ENCODE measurements at places on chromosomes 4 and X.

- DNase-seq = peak; percentile 25
Measured at GRCh38 chr4:89640620-89641366, 196.2 kb downstream of the SNCA start.

DNA sequence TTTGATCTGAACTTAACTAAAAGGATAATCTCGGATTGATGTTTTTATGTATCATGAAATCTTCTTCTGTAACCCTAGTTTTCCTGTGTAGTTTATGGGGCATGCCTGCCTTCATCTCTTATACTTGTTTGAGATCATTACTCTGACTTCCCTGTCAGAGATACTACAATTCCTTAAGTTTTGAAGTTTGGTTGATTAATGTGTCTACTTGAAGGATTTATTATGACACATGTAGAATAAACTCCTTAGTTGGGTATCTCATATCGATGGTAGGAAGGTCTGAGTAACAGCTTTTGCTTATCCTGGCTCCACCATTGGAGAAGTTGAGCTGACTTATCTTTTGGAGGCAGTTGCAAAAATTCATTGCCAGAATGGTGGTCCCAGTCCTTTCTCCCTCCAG is 46.7 kb downstream of the WWC2 start:
- no peak for DNase-seq

- no peak for DNase-seq
Measured at GRCh38 chr4:151013491-151013890, 1.6 kb downstream of the LRBA start.

GRCh38 chrX:2719774-2720447 is 28.8 kb downstream of the CD99 start:
- DNase-seq = no peak

DNA sequence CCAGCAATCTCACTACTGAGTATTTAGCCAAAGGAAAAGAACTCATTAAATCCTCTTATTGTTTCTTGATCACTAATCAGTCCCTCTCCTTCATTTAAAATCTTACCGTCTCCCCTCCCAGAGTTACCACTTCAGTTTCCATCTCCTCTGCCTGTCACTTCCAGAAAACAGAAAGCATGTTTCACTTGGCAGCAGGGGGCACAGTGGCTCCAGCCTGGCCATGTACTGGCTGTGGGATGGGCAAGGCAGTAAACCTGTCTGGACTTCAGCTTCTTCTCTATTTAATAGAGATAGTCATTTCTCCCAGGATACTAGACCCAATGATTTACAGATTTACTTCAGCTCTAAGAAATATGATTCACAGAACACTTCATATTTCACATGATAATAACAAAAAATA is 63.2 kb downstream of the CD40LG start:
- DNase-seq = peak; percentile 7

GRCh38 chr4:158667651-158668198 is 4.0 kb downstream of the C4orf46 start:
- peak; percentile 7 for DNase-seq

DNA sequence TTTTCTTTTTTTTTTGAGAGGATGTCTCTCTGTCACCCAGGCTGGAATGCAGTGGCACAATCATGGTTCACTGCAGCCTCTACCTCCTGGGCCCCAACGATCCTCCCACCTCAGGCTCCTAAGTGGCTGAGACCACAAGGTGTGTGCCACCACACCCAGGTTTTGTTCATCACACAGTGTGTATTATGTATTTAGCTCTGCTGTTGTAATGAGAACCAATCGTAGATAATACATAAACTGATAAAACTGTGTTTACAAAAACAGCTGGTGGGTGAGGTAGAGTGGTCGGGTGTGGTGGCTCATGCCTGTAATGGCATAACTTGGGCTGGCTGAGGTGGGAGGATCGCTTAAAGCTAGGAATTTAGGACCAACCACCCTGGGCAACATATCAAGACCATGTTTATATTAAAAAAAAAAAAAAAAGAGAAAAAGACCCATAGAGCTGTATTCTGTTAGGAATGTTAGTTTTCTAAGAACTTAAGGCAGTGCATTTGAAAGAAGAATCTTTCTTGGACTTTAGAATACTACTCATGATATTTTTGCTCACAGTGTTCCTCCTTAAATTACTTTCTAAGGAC is 34.9 kb downstream of the POLR2B start:
- no peak for DNase-seq

DNA sequence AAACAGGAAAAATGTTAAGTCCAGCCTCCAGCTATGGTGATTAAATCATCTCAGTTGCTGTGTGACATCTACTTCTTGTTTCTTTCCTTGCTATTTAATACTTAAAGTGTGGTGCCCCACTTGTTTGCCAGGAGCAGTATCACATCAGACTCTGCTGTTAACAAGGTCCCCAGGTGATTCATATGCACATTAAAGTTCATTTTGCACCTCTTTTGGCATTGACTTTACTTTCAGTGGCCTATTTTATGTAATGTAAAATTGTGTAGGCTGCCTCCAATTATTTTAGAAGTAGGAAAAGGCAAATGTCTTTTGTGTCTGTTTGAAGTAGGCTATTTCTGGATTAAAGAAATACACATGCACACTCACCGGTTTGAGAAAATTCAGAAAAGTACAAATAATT is 47.5 kb downstream of the CPE start:
- no peak for DNase-seq

- no peak for DNase-seq
Measured at GRCh38 chr4:154164931-154165839, 326.4 kb downstream of the DCHS2 start.

- no peak for DNase-seq
Measured at GRCh38 chr4:8872402-8873291, 1.0 kb upstream of the HMX1 start.

GRCh38 chr4:31272331-31273061 is 552.3 kb downstream of the PCDH7 start:
- no peak for DNase-seq

- DNase-seq = no peak
Measured at GRCh38 chr4:3759236-3759635, 6.9 kb upstream of the ADRA2C start.

DNA sequence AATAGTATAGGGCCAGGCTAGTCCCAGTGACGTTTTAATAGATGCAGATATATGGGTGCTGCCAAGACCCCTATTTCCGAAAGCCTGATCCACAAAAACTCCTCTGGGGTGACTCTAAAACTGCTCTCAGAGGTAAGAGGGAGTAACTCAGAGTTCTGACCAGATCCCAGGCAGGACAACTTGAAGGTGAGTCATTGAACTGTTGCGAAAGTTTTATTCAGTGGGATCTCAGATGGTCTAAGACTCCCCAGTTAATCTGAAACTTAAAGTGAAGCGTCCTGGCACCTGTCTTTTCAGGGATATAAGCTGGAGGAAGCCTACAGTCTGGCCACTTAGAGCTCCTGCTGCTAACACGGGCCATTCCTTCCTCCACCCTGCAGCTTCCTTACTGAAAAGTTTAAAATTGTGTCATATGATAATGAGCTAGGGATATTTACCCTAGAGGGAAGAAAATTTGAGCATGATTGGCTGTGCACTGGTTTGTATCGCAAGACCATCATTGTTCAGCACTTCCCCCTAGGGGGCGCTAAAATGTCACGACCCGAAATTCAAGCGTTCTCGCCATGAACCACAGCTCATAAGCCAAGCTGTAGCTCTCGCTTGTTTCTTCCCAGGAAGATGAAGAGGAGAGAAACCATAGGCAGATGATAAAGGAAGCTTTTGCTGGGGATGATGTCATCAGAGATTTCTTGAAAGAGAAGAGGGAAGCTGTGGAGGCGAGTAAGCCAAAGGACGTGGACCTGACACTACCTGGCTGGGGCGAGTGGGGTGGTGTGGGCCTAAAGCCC is 19.5 kb downstream of the UTP14A start:
- peak; percentile 82 for DNase-seq

DNA sequence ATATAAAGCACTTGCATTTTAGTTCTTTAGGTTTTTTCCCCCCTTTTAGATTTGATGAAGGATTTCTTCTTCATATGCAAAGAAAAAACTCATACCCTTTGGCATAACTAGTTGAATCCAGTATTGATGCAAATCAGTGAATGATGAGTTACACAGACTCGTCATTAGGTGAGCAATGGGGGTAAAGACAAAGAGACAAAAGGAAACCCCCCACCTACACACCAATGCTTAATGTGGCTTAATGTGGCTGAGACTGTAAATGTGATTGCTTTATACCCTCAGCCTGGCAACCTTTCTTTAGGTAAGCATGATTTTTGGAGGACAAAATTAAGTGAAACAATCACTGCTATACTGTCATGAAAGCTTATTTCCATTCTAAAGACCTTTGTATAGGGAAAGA is 39.5 kb downstream of the CD40LG start:
- no peak for DNase-seq

GRCh38 chrX:129652565-129653169 is 2.1 kb downstream of the APLN start:
- DNase-seq = peak; percentile 56

DNA sequence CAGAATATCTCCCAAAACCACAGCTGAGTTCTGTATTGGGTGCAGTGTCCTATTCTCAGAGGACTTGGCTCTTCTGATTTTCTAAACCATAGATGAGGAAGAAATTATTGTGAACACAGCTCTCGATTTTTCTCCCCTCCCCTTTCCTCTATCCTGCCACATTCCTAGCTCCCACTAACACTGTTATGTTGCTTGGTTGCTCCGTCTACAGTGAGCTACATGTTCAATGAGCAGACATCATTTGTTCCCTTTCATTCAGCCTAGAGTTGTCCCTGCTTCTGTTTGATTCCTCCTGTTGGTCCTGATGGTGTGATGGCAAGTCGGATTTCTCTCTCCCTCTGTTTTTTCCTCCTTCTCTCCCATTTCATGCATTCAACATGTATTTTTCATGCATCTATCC is 65.9 kb downstream of the DIPK2B start:
- DNase-seq = no peak

- DNase-seq = no peak
Measured at GRCh38 chrX:49111791-49112190, 11.7 kb downstream of the GPKOW start.

DNA sequence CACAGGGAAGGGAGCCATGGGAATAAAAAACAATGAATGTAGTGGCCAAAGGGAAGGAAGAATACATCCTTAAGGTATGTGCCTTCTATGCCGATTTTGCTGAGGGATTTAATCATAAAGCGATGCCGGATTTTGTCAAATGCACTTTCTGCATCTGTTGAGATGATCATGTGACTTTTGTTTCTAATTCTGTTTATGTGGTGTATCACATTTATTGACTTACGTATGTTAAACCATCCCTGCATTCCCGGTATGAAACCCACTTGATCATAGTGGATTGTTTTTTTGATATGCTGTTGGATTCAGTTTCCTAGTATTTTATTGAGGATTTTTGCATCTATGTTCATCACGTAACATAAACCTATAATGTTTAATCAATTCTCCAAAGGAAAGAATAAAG is 60.0 kb downstream of the SSX7 start:
- no peak for DNase-seq

DNA sequence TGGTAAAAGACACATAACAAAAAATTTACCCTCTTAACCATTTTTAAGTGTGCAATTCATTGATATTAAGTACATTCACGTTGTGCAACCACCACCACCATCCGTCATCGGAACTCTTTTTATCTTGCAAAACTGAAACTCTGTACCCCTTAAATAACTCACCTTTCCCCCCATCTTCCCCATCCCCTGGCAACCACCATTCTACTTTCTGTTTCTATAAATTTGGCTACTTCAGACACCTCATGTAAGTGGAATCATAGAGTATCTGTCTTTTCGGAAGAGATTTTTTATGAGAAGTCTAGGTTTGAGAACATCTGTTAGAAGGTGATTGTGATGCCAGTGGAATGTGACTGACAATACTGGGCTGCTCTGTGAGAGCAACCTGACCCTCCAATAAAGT is 39.8 kb upstream of the CCDC149 start:
- no peak for DNase-seq

DNA sequence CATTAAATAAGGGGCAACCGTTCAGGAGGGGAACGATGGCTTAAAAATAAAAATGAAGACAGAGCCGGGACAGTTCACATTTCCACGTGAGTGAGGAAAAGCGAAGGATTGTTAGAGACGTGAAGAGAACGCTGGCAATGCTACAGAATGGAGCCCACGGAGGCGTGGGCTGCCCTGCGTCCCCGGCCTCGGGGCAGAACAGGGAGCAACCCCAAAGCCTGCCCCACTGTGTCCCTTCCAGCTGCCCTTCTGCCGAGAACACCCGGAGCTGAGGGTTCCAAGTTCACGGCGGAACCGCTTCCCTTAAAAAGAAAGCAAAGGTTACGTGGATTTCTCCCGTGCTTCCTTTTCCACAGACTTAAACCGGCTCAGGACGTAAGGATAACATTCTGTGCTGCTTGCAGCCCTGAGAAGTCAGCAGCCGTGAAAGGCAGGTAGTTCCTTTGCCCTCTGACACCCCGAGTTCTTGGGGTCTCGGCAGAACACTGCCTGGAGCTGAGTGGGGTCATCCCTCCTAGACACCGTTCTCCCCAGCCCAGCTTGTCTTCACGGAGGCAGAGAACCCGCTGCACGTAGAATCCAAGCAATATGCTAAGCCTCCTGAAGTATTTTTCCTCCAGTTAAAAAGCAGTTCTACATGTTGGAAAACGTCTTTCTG is 14.2 kb downstream of the DHRSX start:
- DNase-seq = no peak

DNA sequence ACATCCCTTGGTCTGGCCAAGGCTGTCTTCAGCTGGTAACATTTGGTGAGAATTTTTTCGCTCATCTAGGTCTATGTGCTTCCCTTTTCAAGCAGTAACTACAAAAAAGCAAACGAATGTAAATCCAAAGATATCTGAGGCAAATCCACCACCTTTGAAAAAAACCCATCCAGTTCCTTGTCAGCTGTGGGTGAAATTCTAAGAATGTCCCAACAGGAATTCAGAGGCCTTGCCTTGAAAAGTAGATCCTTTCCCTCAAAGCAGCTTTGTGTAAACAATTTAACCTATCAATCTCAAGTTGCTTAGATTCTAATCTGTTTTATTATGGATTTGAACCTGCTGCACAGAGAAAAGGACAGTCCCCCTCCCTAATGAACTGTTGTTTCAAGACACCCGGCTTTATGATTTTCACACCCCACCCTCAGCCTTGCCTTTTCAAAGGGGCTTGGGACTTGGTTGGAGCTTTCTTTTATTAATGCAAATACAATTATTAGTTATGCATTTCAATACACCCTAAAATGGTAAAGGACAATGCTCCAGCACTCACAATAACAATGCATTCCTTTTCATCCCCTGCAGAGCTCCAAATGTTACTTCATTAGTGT is 166.6 kb downstream of the LDB2 start:
- DNase-seq = no peak

DNA sequence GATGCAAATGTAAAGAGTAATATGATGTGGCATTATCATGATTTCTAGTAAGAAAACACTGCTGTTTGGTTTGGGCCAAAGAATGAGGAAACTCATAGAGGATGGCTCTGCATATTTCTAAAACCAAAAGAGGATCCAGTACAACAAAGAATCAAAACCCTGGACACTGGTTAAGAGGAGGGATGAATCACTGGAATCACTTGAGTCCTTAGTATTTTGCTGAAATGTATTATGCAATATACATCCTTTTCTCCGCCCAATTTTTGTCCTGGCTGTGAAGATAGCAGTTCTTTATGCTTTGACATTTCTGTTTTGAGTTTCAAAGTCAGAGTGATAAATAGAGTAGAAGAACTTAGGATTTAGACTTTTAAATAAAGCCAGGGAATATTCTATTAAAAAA is 345.9 kb downstream of the PACRGL start:
- DNase-seq = no peak

- DNase-seq = no peak
Measured at GRCh38 chrX:3527166-3527565, 180.7 kb upstream of the MXRA5 start.
